ENCODE measurements at places on chromosomes 3 and 15. TPM values are rescaled to one million over a fixed set of nuclear protein-coding genes. Genes with fewer than 3 reads are reported as not detected.

- no peaks in the 10 kb centered on the region for H3K27me3 ChIP-seq
- peak; percentile 26 for DNase-seq
- H3K36me3 ChIP-seq: no peaks in the 10 kb centered on the region
- H3K4me1 ChIP-seq: no peaks in the 10 kb centered on the region
These were observed 106.5 kb upstream of the EPHA3 start for GRCh38 chr3:89000886-89001285.

Gene LRRC34
- total RNA-seq: 17.5 TPM

GRCh38 chr3:72185549-72186399 lies 400.8 kb upstream of the PROK2 start:
- H3K4me3 ChIP-seq: no peak overlapping the region
- H3K36me3 ChIP-seq: no peaks in the 10 kb centered on the region
- no peak for DNase-seq
- no peaks in the 10 kb centered on the region for H3K27me3 ChIP-seq

DNA sequence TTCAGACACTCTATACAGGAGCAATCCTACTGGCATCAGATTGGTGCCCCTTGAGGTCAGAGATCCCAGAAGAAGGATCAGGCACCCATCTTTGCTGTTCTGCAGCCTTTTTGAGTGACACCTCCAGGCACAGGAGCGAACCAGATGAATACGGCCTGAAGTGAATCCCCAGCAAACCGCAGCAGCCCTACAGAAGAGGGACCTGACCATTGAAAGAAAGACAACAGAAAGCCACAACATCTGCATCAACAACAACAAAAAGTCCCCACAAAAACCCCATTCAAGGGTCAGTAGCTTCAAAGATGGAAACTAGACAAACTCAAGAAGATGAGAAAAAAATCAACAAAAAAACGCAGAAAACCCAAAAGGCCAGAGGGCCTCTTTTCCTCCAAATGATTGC lies 130.4 kb downstream of the PPM1L start:
- H3K27ac ChIP-seq: no peak overlapping the region
- H3K27me3 ChIP-seq: no peaks in the 10 kb centered on the region
- H3K4me3 ChIP-seq: no peak overlapping the region
- H3K4me1 ChIP-seq: no peaks in the 10 kb centered on the region
- no peak for DNase-seq

- H3K4me3 ChIP-seq: no peak overlapping the region
- no peaks in the 10 kb centered on the region for H3K27me3 ChIP-seq
- H3K27ac ChIP-seq: no peak overlapping the region
- H3K36me3 ChIP-seq: no peaks in the 10 kb centered on the region
- no peak for DNase-seq
These were observed 150.7 kb downstream of the SSR3 start for GRCh38 chr3:156404217-156404616.

DNA sequence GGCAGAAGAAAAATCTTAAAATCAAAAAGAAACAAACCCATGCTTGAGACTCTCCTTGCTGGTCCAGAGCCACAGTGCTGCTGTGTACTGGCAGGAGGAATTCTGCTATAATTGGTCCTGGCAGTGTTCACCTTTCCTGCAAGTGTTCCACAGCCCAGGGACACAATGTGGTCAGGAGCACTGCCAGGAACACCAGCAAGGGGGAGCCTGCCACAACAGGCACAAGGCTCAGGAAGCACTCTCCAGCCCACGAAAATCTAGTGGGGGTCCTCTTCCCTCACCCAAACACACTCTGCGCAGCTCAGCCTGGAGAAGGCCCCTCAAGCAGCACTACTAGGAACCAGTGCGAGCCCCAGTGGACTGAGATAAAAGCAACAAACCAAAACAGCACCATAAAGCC lies 92.9 kb downstream of the UBE3A start:
- H3K36me3 ChIP-seq: peaks cover 4% of the 10 kb centered on the region
- no peaks in the 10 kb centered on the region for H3K27me3 ChIP-seq
- no peaks in the 10 kb centered on the region for H3K4me1 ChIP-seq
- no peak overlapping the region for H3K4me3 ChIP-seq

DNA sequence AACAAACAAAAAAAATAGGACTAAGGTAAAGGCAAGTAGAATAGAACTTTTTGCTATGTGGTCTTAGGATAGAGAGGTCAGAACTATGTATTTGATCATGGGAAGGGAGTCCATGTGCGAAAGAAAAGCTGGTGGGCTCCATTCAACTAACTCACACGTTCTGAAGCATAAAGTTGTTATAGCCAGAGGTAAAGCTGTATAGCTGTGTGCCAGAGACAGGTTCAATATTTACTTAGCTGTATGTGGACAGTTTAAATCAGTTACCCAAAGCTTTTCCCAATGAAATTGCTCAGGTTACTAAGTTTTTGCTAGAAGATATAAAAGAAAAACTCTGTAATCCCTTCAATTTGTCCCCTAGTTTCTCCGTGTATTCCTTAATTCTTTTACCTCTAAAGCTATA lies 37.8 kb downstream of the ADGRG7 start:
- no peak for DNase-seq
- H3K4me1 ChIP-seq: no peaks in the 10 kb centered on the region
- no peaks in the 10 kb centered on the region for H3K27me3 ChIP-seq
- H3K27ac ChIP-seq: no peak overlapping the region

- DNase-seq: no peak
- H3K27ac ChIP-seq: no peak overlapping the region
- no peaks in the 10 kb centered on the region for H3K4me1 ChIP-seq
- H3K4me3 ChIP-seq: no peak overlapping the region
- H3K36me3 ChIP-seq: no peaks in the 10 kb centered on the region
- H3K27me3 ChIP-seq: peaks cover 7% of the 10 kb centered on the region
These were observed 23.2 kb downstream of the SEMA5B start for GRCh38 chr3:123004201-123004918.

Gene SPINK8
- total RNA-seq: not detected

DNA sequence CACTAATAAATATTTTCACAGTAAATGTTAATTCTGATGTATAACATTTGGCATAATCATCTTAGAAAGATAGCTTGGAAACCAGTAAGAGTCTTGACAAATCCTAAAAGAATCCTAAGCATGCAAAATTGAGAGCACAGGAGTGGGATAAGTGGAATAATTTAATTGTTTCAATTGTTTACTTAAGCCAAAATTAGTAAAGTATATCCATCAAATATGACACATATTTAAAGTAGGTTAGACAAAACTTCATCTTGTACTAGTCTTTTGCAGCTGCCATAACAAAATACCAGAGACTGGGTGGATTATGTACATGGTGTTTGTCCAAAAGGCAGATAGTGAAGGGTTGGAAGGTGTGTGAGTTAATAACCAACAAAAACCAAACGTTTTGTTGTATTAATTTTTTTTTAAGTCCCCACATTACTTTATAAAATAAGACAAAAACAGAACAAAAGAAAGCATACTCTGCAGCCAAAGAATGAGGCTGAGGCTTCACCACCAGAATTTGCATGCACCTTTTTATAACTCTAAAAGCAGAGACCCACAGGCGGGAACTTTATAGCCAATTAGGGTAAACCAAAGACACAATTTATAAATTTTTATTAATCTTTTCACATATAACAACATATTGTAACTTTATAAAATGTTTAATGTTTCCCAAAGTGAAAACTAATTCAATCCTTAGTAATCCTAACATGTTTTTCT lies 41.9 kb upstream of the CD200R1L start:
- no peak for DNase-seq
- no peaks in the 10 kb centered on the region for H3K4me1 ChIP-seq
- no peaks in the 10 kb centered on the region for H3K36me3 ChIP-seq
- no peak overlapping the region for H3K27ac ChIP-seq
- no peaks in the 10 kb centered on the region for H3K27me3 ChIP-seq
- H3K4me3 ChIP-seq: no peak overlapping the region

Gene MAGI1
- 38.9 TPM for total RNA-seq

Gene TOPBP1
- total RNA-seq: 45.4 TPM

DNA sequence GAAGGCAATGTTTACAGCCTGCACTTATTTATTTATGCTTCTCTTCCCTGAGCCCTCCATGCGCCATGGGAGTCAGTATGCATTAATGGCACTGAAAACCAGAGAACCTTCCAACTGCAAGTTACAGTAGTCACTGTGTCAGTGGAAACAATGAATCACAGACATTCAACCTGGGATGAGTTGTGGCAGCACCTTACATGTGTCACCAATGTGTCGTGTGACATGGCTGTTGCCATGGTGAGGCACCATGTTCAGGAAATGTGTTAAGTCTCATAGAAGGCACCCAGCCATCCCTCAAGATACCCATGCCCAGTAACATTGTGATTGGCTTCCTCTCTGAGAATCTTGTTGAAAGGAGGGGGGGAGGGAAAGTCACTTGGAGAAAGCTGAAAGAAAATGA lies 105.0 kb downstream of the FOXP1 start:
- H3K27me3 ChIP-seq: no peaks in the 10 kb centered on the region
- peaks cover 2% of the 10 kb centered on the region for H3K36me3 ChIP-seq
- H3K4me3 ChIP-seq: no peak overlapping the region

DNA sequence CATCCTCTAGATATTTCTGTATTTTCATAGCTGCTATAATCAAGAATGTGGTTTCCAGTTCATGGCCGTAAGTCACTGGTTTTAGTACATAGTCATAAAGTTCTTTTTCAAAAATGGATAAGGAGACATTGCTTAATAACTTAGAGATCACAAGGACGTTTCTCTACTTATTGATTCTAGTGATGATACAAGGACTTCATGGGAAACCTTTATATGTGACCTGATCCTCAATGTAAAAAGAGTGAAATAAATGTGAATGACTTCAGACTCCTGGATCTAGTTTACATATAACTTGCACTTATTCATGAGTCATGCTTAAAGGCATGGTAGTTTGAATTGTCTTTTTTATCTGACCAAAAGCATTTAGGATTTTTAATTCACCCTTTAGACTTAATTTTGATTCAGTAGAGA lies 35.2 kb downstream of the TSC22D2 start:
- peaks cover 7% of the 10 kb centered on the region for H3K36me3 ChIP-seq
- H3K27ac ChIP-seq: no peak overlapping the region
- no peak overlapping the region for H3K4me3 ChIP-seq
- no peaks in the 10 kb centered on the region for H3K27me3 ChIP-seq
- no peak for DNase-seq
- H3K4me1 ChIP-seq: peaks cover 7% of the 10 kb centered on the region

Gene ROPN1
- not detected for total RNA-seq

Gene ABHD17C
- total RNA-seq: 20.4 TPM

DNA sequence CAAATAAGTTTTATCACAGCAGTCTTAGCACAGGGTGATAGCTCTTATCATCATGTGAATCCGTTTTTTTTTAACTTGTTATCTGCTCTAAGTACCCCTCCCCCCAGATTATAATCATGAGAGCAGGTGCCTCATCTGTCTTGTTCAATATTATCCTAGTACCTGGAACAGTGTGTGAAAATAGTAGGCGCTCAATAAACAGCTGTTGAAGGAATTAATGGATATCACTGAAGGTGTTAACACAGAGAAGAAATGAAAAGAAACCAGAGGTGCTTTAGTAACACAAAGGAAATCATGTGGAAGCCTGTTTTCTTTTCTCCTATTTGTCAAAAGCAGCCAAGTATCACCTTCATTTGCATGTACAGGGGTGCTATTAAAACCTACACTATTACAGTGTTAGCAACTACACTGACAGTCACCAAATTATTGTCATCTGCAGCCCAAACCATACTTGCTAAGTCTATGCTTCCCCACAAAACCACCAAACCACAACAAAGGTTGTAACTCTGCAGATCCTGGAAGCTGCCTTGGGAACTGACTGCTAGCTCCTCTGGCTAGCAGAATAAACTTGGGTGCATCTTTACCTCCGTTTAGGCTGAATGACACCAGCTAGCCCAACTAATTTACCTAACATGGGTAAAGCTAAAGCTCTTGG lies 2.9 kb downstream of the XPC start:
- H3K27me3 ChIP-seq: no peaks in the 10 kb centered on the region
- no peak overlapping the region for H3K4me3 ChIP-seq
- H3K27ac ChIP-seq: no peak overlapping the region
- peaks cover 13% of the 10 kb centered on the region for H3K4me1 ChIP-seq
- H3K36me3 ChIP-seq: peaks cover 14% of the 10 kb centered on the region

DNA sequence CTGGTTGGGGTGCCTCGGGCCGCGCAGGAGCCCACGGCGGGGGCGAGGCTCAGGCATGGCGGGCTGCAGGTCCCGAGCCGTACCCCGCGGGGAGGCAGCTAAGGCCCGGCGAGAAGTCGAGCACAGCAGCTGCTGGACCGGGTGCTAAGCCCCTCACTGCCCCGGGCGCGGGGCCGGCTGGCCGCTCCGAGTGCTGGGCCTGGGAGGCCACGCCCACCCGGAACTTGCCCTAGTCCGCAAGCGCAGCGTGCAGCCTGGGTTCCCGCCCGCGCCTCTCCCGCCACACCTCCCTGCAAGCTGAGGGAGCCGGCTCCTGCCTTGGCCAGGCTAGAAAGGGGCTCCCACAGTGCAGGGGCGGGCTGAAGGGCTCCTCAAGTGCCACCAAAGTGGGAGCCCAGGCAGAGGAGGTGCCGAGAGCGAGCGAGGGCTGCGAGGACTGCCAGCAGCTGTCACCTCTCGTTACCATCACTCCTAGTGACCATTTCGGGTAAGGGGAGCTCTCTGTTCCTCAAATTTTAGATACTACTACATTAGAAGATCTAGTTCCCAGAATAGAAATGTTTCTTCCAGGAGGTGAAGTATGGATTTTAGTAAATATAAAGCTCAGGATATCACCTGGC lies 417.0 kb upstream of the AGTR1 start:
- no peaks in the 10 kb centered on the region for H3K4me1 ChIP-seq
- no peaks in the 10 kb centered on the region for H3K27me3 ChIP-seq
- H3K36me3 ChIP-seq: no peaks in the 10 kb centered on the region
- no peak overlapping the region for H3K27ac ChIP-seq
- no peak overlapping the region for H3K4me3 ChIP-seq

Gene GABRB3
- 4.5 TPM for total RNA-seq

Gene TSEN2
- total RNA-seq: 15.1 TPM

DNA sequence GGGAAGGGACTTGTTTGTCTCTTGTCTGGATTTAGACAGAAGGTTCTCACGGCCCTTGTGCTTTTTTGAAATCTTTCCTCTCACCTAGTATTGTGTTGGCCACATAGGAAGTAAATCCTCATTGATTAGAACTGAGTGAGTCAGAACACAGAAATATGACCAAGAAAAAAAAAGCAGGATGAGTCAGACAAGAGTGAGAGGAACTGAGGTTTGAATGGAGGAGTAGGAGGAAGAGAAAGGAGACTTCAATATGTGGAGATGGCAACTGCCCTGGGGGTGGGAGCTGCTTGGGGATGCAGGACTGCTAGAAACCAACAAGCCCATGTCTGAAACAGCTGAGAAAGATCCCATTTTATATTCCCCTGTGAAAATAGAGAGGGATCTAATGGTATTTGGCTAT lies 194.1 kb upstream of the ZBTB20 start:
- H3K27me3 ChIP-seq: no peaks in the 10 kb centered on the region
- H3K4me1 ChIP-seq: no peaks in the 10 kb centered on the region
- no peak for DNase-seq

DNA sequence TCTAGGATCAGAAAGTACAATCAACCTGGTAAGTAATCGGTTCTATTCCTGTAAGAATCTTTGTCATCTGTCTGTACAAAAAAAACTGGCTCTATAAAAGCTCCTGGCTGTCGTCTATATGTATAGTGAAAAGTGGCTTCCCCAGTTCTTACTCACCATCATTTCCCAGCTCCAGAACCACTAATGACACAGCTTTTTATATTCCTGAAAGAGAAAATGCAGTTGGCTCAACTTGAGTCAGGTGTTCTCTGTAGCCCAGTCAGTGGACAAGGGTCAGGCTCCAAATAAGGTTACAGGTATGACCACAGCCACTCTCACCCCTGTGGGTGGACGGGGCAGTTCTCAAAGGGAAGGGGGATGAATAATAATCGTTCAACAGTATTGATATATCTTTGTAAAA lies 85.1 kb downstream of the AP4E1 start:
- DNase-seq: no peak
- no peaks in the 10 kb centered on the region for H3K27me3 ChIP-seq
- H3K27ac ChIP-seq: no peak overlapping the region
- no peaks in the 10 kb centered on the region for H3K4me1 ChIP-seq

All from lung (tissue), 17 donors.